ENCODE measurements at places on chromosomes 4 and X.

DNA sequence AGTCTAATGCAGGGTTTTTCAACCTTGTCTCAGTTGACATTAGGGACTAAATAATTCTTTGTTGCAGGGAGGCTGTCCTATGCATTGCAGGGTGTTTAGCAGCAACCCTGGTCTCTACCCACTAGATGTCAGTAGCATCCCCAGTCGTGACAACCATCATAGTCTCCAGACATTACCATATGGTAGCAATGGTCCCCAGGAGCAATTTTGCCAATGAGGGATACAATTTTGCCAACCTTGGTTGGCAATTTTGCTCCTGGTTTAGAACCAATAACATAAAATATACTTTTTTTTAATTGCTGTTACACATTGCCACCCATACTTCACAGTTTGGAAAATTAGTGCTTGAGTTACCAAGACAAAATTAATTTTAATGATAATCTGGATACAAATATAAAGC lies 6.0 kb downstream of the EREG start:
- peak; percentile 41 for DNase-seq

DNA sequence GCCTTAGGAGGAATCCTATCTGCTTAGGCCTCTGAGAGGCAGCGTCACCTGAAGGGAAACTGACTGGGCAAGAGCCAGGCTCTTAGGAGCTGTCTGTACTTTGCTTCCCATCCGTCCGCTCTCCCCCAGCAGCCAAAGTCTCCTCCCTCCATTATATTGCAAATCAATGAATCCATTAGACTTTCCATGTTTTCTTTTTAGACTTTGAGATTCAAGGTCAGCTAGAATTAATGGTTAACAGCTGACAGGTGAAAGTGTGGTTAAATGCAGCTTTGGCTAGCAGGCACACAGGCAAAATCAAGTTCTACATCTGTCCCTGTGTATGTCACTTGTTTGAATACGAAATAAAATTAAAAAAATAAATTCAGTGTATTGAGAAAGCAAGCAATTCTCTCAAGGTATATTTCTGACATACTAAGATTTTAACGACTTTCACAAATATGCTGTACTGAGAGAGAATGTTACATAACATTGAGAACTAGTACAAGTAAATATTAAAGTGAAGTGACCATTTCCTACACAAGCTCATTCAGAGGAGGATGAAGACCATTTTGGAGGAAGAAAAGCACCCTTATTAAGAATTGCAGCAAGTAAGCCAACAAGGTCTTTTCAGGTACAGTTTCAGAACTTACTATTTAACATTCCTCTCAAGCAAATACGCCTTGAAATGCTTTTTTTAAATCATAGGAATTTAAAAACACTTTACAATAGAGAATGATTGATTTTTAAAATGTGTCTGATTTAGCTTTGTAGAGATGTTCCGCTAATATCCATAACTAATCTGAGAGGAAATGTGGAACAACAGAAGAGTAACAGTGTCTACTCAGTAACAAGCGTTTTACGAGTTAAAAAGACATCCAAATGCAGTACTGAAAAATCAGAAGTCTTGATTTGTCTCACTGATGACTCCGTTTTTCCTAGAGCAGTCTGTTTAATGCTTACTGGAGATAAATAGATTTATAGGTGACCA lies at the start of gene F11:
Gene F11, plus strand, starts transcription at position 507 of the 970 bp plus-strand sequence. CDS start 948 bp downstream, outside the sequence.
- no peak for DNase-seq

GRCh38 chrX:33129607-33130006 lies 81.7 kb downstream of the DMD start:
- DNase-seq: no peak

DNA sequence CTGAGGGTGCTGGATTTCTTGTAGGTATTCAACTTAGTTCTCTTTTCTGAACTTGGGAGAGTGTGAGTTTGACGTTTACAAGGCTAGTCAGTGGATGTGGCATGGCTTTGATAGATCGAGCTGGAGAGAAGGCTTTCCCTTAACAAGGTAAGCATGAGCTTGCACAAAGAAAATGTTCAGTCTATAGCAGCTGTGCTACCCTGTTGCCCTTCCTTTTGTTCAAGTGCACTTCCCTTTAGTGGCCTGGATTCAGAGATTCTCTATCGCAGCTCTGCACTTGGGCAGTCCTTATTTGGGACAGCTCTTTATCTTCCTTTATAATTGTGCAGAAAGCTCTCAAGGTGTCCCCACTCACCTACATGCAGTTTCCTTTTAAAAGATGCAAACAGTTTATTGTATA lies 198.0 kb downstream of the ARHGAP24 start:
- no peak for DNase-seq

DNA sequence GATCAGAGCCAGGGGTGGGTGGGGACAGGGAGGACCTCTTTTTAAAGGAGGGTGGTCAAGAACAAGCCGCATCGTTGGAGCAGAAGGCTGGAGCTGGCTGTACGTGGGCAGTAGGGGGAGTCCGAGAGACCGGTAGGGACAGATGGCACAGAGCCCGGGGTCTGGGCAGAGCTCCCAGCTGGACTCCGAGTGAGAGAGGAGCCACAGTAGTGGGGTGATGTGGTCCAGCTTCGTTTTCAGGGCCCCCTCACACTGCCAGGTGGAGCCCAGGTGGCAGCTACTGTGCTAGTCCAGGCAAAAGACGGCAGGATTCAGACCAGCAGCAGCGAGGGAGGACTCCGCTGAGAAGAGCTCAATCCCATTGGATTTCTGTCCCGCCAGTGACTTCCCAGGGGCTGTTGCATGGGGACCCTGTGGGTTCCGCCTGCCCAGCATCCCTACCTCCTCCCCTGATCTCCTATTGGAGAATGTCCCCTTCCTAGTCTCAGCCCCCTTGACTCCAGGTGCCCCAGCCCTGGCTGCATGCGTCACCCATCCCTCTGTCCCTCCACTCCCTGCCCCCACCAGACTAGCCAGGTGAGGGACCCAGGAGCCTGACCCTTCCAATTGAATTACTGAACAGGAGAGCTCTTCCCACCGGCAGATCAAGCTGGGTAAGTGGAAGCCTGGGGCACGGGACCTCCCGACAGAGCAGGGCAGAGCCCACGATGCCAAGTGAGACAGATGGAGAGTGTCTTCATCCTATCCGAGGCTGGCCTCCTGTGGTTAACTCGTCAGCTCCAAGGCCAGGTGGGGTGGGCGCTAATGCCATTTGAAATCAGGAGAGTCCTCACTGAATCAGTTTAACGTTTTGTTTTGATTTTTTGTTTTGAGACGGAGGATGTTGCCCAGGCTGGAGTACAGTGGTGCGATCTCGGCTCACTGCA lies 2.9 kb downstream of the ARHGAP4 start:
- DNase-seq: no peak

Measured in CD4-positive, alpha-beta T cell treated with Interleukin-17A for 1 hour (primary cell).